ENCODE measurements at places on chromosomes 6 and 20.

DNA sequence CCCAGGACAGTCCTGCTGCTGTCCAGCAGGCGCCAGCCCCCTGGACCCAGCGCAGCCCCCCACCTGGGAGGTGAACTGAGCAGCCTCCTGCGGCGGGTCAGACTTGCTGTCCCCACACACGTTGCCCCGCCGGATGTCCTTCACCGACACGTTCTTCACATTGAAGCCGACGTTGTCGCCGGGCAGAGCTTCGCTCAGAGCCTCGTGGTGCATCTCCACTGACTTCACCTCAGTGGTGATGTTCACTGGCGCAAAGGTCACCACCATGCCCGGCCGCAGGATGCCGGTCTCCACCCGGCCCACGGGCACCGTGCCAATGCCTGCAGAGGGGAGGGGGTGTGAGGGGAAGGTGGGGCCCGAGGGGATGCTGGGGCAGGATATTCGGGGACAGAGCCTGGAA lies 8.5 kb downstream of the EEF1A2 start:
- no peak for DNase-seq

- DNase-seq = peak; percentile 42
Measured at GRCh38 chr20:11454966-11455799, 462.5 kb upstream of the BTBD3 start.

DNA sequence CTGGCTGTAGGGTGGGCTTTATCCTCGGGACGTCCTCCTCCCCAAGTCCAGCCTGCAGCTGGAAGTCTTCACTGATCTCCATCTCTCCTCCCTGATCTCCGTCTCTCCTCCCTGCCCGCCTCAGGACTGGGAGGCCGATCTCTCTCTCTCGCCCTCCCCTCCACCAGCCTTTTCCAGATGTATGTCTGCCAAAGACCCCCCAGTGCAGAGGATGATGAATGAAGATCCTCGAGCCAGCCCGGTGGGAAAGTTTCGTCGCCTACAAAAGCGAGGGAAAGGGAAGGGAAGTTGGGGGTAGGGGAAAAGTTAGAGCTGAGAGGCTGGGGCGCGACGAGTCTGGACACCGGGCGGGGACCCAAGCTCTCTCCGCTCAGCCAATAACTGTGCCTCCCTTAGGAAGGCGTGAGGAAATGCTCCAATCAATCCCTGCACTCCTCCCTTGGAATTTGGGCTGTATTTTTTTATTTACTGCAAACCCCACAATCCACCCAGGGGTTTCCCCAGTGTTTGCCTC lies 595 bp upstream of the SRF start:
- no peak for DNase-seq

DNA sequence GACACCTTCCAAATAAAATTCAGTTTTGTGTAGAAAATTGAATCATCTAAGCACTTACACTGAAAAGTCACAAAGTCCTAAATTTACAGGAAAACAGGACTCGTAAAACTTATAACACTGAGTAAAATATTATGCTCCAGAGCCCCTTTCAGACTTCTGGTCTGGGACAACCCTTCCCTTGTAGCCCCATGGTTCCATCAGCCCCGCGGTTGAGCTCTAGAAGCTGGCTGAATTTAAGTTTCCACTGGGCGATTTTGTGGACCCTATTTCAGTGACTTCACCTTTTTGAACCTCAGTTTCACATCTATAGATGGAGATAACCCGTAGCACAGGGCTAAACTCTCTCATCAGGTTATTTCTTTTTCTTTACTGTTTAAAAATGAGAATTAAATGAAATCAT lies 117.7 kb upstream of the BACH2 start:
- no peak for DNase-seq

GRCh38 chr20:1003920-1004697 lies 2.0 kb upstream of the RSPO4 start:
- DNase-seq = no peak

DNA sequence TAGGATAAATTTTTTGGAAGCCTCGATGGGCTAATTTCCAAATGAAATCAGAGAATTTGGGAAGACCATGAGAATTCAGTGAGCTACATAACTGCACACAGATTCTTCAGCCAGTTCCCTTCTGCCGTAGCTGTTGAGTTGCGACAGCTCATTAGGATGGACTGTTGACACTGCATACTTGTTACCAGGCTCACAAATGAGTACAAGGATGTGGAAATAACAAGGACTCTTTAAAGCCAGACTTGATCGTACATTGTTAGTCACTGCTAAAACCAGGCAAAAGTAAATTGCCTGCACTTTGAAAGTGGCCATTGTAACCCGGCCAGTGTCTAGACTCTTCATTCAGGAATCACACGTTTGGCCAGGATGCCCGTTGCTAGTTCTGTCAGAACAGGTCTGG lies 37.0 kb downstream of the NDUFAF5 start:
- peak; percentile 64 for DNase-seq

GRCh38 chr6:110682460-110682853 lies 132.8 kb downstream of the CDK19 start:
- no peak for DNase-seq

GRCh38 chr20:40724566-40724965 lies 35.5 kb upstream of the MAFB start:
- no peak for DNase-seq

- DNase-seq = no peak
Measured at GRCh38 chr6:119173249-119174084, 95.0 kb upstream of the FAM184A start.

- no peak for DNase-seq
Measured at GRCh38 chr6:17919496-17919895, 67.9 kb downstream of the KIF13A start.

All from GM04503 (cell line).